ENCODE measurements at places on chromosomes 4 and X.
A peak's percentile ranks its signal among the peaks of the same experiment; 100 is the strongest.

GRCh38 chrX:136880003-136880451, 498 bp downstream of the RBMX start:
- DNase-seq: no peak

DNA sequence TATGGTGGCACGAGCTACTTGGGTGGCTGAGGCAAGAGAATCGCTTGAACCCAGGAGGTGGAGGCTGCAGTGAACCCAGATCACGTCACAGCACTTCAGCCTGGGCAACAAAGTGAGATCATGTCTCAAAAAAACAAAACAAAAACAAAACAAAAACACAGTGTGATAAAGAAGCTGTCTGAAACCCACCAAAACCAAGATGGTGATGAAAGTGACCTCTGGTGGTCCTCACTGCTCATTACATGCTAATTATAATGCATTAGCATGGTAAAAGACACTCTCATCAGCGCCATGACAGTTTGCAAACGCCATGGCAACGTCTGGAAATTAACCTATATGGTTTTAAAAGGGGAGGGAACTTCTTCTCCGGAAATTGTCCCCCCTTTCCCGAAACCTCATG, 29.4 kb upstream of the OPHN1 start:
- DNase-seq: no peak

DNA sequence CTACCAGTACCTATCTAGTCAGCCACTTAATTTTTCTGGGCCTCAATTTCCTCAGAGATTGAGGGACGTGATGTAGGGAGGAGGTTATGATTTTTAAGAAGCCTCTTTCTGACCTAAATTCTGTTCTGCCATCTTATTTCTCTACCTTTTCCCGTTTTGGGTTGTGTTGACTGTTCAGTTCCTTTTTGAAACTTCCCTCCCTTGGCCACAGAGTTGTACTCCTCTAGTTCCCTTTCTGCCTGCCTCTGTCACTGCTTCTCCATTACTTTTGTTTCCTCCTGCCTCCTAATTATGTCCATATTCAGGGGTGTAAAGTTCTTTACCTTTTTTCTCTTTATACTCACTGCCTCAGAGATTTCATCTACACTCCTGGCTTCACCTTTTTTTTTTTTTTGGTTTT, 25.4 kb downstream of the CLCN5 start:
- no peak for DNase-seq

DNA sequence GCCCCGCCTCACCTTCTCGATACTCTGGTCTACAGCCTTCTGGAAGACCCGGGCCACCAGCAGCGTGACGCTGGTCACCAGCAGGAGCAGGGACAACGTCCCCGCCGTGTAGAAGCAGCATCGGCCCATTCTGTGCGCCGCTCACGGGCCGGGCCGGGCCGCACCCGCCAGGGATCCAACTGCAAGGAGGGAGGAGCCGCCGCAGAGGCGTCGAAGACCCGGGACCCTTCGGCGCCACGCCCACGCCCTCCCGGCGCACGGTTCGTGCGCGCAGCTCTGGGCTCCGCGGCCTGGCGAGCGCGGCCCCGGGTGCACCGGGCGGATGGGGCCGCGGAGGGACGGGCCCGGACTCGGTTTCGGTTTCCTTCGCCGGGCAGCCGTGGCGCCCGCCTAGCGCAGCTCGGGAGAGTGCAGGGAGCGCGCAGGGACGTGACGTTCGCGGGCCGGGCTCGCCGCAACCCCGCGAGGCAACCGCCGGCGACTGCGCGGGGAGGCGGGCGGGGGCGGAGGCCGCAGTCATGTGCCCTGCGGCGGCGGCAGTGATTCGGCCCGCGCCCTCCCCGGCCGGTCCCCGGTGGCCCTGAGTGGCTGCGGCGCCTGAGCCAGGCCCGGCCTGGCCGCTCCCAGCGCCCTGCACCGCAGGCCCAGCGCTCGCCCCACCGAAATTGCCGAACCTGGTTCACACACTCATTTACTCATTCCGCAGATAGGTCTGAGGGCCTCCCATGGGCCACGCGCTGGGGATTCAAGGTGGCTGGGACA, at the start of gene SCARB2:
SCARB2 (minus strand) TSS at position 410 of the 762 bp plus-strand sequence; CDS start at position 129, 281 bp downstream.
- DNase-seq: peak; percentile 89

- DNase-seq: no peak
Measured at GRCh38 chrX:11445540-11445939, 152.3 kb downstream of the AMELX start.

DNA sequence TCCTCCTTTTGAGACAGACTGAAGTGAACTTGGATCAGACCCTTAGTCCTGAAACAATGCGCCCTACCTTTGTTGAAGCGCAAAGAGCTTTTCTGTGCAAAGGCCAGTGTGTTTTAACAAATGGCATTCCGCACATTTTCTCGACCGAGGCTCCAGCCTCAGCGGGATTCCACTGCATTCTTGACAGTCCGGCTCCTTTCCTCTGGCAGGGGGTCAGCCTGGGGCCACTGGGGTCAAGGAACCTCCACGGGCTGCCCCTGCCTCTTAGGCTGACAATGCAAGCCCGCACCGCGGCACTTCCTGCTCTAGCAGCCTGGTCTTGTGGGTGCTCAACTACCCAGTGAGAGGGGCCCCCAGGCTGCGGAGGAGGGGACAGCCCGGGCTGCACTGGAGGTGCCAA, 47.2 kb upstream of the TFDP3 start:
- DNase-seq: no peak

- no peak for DNase-seq
Measured at GRCh38 chr4:43564107-43564506, 671.6 kb downstream of the GRXCR1 start.

- DNase-seq: no peak
Measured at GRCh38 chr4:54793856-54794422, 136.2 kb downstream of the KIT start.

GRCh38 chr4:142278171-142278570, 567.9 kb downstream of the INPP4B start:
- no peak for DNase-seq

DNA sequence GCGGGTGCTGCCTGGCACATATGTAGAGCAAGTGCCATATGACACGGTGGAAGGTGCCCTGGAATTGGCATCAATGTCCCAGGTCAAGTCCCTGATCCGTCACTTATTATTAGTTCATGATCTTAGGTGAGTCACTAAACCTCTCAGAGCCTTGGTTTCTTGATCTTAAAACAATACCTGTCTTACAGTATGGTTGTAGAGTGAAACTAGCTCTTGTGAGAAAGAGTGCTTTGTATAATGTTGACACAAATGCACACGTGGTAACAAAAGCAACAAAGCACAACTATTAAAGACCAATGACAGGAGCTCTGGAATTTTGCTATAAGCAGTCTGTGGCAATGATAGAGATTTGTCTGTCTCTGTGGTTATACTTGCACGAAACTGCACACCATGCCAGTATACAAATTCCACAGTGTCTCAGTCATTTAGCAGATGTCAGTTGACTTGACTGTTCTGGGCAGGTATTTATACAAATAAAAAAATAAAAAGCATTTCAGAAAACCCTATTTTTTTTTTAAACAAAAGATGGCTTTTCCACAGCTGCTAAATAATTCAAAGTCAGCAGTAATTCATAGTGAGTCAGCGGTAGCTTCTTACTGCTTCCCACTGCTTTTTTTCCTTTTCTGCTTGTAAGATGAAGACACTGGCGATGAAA, 19.7 kb upstream of the ACSL1 start:
- DNase-seq: no peak

GRCh38 chrX:150236327-150236726, 126.8 kb upstream of the MAMLD1 start:
- DNase-seq: no peak

- DNase-seq: no peak
Measured at GRCh38 chrX:17817251-17817650, 43.8 kb downstream of the RAI2 start.

- DNase-seq: no peak
Measured at GRCh38 chr4:88414755-88415154, 36.1 kb downstream of the HERC6 start.

DNA sequence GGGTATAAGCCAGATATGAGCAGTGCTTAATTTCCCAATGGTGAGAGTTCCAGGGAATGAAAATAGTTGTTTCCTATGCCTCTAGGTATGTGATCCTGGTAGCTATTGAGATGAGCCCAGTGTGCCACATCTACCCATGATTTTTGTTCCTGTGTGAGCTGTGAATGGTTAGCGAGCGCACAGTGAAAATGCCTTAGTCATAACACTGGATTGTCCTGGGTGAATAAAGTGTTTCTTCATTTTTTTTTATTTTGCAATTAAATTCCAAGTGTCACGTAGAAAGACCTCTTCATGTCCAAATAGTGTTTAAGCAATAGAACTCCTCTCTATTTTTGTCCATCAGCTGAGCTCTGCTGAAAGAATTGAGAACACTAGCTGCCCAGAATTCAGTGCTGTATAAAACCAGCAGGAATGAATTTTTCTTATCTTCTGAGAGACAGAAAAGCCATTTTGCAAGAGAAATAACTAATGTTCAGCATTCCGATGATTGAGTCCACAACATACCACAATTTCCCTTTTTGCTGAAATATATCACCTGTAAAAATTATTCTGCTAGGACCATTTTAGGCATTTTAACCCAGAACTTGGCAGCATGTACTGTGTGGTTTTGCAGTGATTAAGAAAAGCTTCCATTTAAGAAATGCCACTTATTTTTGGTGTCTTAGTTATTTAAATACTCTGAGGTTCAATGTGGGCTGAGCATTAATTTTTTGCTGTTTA, 5.6 kb downstream of the MAOA start:
- DNase-seq: no peak

DNA sequence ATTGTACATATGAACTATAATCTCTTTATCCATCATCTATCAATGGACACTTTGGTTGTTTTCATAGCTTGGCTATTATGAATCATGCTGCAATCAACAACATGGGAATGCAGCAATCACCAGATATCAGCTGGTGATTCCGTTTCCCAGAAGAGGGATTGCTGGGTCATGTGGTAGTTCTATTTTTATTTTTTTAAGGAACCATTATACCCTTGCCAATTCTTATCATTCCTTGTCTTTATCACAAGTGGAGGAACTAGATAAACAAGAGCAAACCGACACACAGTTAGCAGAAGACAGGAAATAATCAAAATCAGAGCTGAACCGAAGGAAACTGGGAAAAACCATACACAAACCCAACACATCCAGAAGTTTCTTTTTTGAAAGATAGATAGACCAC, 14.5 kb upstream of the LNX1 start:
- DNase-seq: no peak

- DNase-seq: no peak
Measured at GRCh38 chr4:165698272-165698671, 174.8 kb upstream of the TLL1 start.

- no peak for DNase-seq
Measured at GRCh38 chr4:150286656-150287055, 208.4 kb downstream of the DCLK2 start.

DNA sequence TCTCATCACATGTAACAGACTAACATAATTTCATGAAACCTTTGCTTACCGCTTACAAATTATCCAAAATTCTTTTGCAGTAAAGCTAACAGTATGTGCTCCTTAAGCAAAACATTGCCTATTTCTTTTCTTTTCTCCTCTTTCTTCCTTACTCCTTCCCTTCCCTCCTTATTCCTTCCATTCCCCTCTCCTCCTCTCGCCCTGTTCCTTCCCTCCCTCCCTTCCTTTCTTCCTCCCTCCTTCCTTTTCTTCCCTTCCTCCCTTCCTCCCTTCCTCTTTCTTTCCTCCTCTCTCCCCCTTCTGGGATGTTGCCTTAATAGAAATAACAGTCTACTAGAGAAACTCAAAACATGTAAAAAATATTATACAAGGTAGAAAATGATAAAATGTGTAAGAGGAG, 246.4 kb downstream of the TENM3 start:
- DNase-seq: no peak

- no peak for DNase-seq
Measured at GRCh38 chr4:37839426-37839825, 12.9 kb downstream of the PGM2 start.

GRCh38 chr4:181475781-181476507, 767.3 kb upstream of the TENM3 start:
- DNase-seq: no peak

DNA sequence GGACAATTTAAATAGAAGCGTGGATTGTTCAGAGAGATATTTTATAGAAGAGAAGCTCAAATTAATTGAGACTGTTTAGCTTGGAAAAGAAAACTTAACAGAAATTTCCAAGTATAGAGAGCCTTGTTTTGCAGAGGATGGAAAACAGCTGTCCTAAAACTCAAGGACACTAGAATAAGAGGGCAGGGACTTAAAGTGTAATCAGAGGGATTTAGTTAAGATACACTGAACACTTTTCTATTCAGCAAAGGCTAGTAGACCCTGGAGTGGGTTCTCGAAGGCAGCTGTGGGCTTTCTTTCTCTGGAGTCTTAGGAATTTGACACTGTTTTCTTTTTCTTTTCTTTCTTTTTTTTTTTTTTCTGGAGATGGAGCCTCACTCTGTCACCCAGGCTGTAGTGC, 92.7 kb upstream of the ARX start:
- no peak for DNase-seq

- DNase-seq: no peak
Measured at GRCh38 chr4:81685104-81685503, 213.4 kb upstream of the RASGEF1B start.

GRCh38 chr4:63460075-63460474, 949.2 kb downstream of the TECRL start:
- DNase-seq: no peak

GRCh38 chr4:99024481-99025275, 29.2 kb downstream of the METAP1 start:
- peak; percentile 53 for DNase-seq

GRCh38 chr4:66629927-66630326, 915.4 kb downstream of the CENPC start:
- no peak for DNase-seq

DNA sequence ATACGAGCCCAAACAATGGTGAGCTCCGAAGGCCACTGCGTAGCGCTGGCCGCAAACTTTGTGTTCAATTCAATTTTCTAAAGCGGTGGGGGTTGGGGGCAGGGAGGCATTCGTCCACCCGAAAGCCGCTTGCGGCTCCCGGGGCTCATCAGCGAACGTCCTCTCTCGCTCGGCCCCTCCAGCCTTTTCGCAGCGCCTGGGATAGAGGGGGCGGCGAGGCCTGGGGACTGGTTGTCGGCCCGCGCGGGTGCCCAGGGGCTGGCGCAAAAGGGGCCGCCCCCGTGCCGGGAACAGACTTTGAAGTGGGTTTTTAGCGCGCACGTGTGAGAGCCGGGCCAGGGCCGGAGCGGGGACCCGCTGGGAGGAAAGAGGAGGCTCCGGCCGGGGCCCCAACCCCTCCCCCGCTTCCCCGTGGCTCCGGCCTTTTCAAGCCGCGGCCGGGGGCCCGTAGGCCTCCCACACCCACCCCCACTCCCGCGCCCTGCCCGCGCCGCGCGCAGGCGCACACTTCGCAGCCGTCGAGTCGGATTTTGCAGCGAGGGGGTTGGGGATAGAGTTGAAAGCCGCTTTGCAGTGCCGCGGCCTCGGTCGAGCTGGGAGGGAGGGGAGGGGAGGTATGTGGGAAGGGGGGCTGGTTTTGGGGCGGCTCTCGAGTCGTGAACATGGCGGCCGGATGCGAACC, 8.3 kb downstream of the ZIC3 start:
- no peak for DNase-seq

- DNase-seq: no peak
Measured at GRCh38 chr4:109462802-109463201, 29.2 kb downstream of the SEC24B start.
